Stimulated activated CD8-positive, alpha-beta memory T cell treated with anti-CD3 and anti-CD28 coated beads, Interleukin-7, amount 100 ng/mL, for 1 hour (primary cell): ENCODE measurements at places on chromosomes 5 and 9.

GRCh38 chr5:38367410-38367809 lies 109.1 kb downstream of the EGFLAM start:
- no peak for DNase-seq

- no peak for DNase-seq
These were observed 185.3 kb downstream of the MAPKAP1 start for GRCh38 chr9:125521462-125522327.

- no peak for DNase-seq
These were observed 34.2 kb upstream of the HSD17B4 start for GRCh38 chr5:119417891-119418605.

GRCh38 chr5:178327446-178327845 lies 94.8 kb upstream of the PHYKPL start:
- DNase-seq: no peak

GRCh38 chr5:79259383-79259782 lies 23.5 kb downstream of the JMY start:
- no peak for DNase-seq

DNA sequence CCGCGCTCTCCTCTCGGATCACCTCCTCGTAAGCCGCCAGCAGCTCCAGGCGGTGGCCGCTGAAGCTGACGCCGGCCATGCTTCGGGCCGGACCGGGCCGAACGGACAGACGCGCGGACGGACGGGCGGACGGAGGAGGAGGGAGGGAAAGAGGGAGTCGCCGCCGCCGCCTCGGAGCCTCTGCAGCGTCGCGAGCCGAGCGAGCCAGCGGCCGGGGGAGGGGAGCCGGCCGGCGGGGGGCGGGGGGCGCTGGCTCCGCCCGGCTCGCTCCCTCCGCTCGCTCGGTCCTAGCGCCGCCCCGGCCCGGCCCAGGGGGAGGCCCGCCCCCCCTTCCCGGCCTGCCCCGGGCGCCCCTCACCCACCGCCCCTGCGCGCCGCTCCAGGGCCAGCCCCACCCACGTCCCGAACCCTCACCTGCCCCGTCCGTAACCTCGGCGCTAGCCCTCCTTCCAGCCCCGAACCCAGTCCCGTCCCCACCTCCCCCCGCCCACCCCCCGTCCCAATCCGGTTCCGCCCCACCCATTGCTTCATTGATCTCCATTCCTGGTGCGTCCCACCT lies at the start of gene DBN1:
TSS of gene DBN1 (minus strand) at position 192 of the 559 bp plus-strand sequence. CDS start at position 79, 113 bp downstream.
- no peak for DNase-seq

DNA sequence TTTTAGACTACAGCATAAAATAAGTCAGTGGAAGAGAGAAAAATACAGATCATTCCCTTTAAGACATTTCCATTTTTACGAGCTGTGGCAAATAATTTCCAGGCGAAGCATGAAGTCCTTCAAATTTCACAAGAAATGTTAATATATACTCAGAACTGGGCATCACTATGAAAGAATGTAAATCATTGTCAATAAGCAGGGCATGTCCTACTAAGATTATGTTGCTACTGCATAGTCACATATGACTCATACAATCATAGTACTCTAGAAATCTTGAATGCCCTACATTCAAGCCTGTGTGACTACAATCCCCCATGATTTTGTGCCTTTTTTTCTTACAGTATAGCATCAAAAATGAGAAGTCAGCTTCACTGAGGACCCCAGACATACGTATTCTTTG lies 485.2 kb upstream of the FTMT start:
- DNase-seq: no peak

DNA sequence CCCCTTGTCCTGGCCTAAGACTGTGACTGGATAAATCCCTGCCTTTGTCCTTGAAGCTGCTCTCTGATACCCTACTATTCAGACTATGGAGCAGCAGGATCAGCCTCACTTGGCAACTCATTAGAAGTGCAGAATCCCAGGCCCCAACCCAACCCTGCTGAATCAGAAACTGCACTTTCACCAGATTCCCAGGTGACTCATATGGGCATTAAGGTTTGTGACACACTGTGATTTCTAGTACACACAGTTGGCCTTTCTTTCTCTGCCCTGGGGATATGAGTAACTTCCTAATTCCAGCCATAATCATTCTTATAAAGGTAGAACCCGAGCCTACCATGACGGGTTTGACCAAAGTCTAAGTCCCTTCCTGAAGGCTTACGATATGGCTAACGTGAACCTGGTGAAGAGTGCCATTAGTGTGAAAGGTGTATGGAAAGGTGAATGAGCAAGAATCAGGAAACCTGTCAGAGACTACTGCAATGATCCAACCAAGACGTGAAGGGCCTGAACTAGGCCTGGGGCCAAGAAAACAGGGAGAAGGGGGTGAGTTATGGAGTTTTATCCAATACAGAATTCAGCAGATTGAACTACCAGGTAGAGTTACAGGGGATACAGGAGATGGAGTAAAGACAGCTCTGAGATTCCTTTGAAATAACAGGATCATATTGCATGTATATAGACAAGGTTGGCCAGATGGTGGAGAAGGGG lies 533.0 kb downstream of the BNC2 start:
- DNase-seq: no peak

GRCh38 chr5:78649861-78650496 lies 1.4 kb upstream of the LHFPL2 start:
- DNase-seq: no peak

- no peak for DNase-seq
These were observed 61.5 kb downstream of the MEIKIN start for GRCh38 chr5:131883984-131884383.

DNA sequence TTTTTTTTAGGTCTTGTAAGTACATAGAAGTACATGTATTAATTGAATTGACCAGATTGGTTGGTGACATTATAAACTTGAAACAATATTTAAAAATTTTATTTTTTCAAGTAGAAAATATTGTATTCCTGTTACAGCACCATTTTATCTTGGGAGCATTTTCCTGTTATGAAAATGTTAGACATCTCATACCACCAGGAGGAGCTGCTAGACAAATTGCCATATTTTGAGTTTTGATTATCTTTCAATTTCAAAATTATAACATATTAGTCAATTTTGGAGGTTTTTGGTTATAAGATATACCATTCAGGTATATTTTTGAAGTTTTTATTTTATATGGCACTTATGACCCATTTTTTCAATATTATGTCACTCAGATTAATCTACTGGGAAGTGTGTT lies 84.4 kb downstream of the CNTLN start:
- no peak for DNase-seq

DNA sequence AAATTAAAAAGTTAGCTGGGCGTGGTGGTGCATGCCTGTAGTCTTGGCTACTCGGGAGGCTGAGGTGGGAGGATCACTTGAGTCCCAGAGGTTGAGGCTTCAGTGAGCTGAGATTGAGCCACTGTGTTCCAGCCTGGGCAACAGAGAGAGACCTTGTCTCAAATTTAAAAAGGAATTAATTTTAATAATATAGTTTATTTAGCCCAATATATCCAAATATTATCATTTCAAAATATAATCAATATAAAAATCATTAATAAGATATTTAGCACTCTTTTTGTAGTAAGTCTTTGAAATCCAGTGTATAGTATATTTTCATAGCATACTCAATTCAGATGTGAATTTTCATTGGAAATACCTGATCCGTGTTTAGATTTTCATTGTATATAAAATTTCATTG lies 43.2 kb upstream of the ORM1 start:
- no peak for DNase-seq

DNA sequence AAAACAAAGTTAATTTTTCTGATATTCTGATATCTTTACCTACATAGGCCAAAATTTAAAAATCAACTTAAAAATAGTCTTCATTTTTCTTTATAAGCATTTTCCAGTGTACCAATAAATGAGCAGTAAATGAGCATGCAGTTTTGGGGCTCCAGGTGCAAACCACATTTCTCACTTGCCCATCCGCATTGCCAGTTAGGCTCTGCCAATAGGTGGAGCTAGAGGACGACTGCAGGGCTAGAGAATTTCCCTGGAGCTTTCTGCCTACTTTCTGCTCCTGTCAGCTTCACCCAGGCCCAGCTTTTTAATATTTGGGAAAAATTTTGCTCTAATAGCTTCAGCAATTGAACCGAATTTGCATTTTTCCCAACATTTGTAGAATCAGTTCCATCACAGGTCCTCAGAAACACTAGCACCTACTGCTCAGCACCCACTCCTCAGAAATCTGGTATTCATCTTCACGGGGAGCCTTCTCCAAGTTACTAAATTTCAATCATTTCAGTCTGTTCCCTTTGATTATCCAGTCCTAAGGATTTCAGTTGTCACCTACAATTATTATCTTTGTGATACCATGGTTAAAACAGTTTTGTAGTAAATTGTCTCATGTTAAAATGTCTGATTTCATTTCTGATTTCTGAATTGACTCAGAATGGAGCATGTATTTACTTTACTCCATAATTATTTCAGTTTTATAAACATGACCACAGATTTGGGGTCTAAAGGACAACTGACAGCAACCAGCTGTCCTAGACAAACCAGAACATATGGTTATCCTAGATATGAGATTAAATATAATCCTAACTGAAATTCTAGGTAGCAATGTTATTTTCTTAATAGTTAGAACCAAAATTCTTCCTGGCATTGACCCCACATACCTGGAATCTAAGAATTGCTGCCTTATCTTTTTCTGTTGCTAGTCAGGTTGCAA lies 104.6 kb upstream of the FAM174A start:
- peak; percentile 12 for DNase-seq

GRCh38 chr5:54383225-54383901 lies 72.1 kb upstream of the HSPB3 start:
- DNase-seq: no peak

DNA sequence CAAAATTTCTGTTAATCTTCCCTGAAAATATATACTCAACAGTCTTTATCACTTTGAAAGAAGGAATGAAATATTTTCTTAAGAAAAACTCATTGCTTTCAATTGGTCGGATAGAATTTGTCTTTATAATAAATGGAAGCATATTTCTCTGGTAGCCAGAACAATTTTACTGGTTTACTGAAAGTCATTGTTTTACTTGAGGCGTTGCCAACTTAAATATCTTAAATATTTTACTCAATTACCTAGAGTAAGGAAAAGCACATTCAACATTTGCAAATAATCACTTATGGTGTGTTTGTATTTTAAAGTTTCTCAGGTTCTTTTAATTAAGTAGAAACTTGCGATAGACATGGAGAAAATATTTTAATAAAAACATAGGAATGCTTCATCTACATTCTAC lies 1181.7 kb downstream of the EFNA5 start:
- no peak for DNase-seq

- DNase-seq: no peak
These were observed 111.1 kb upstream of the KLF9 start for GRCh38 chr9:70525519-70525918.
